Activated T-cell treated with anti-CD3 and anti-CD28 coated beads, Interleukin-2, amount 50 U/mL, for 72 hours (primary cell): ENCODE measurements at places on chromosomes 7 and 10. TPM values are rescaled to one million over a fixed set of nuclear protein-coding genes. Genes with fewer than 3 reads are reported as not detected.

DNA sequence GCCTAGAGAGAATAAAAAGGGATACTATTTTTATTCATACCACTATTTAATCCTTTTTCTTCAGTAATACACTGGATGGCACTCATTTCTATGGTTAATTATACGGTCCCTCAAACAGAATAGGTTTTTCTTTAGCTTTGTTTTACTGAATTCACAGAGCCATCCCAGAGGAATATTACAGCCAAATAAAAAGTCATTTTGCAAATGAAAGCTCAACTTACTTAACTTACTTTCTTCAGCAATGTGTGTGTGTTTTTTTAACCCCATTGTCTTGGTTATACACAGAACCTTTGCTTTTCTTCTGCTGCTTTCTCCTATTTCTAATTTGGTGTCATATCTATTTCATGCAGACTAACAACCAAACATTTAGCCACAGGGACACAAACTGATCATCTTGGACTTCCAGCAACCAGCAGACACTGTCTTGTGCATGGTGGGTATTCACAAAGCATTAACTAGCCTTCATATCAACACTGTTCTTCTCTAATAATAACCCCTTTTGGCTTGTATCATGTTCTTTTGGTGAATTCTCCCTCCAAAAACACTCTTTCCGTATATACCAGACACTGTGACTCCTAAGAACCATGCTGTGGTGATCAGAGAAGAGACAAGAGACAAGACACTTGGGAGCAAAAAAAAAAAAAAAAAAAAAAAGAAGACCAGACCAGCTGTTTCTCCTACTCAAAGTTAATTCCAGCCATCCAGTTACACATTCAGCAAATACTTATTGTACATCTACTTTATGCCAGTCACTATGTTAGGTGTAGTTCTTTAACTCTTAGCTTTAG lies 40.4 kb downstream of the PIP4K2A start:
- H3K27me3 ChIP-seq = no peaks in the 10 kb centered on the region
- H3K4me1 ChIP-seq = peaks cover 94% of the 10 kb centered on the region
- no peak overlapping the region for H3K4me3 ChIP-seq
- DNase-seq = no peak
- no peaks in the 10 kb centered on the region for H3K36me3 ChIP-seq

- DNase-seq = no peak
- H3K36me3 ChIP-seq = peaks cover 1% of the 10 kb centered on the region
- H3K4me3 ChIP-seq = no peak overlapping the region
- peaks cover 6% of the 10 kb centered on the region for H3K4me1 ChIP-seq
- no peak overlapping the region for H3K27ac ChIP-seq
- H3K27me3 ChIP-seq = no peaks in the 10 kb centered on the region
Observed at GRCh38 chr10:76172020-76172419, 740.6 kb downstream of the LRMDA start.

- peaks cover 12% of the 10 kb centered on the region for H3K4me1 ChIP-seq
- peaks cover 4% of the 10 kb centered on the region for H3K27me3 ChIP-seq
- DNase-seq = no peak
Observed at GRCh38 chr10:46288601-46289206, 1.9 kb downstream of the ANTXRL start.

- no peak overlapping the region for H3K4me3 ChIP-seq
- no peaks in the 10 kb centered on the region for H3K4me1 ChIP-seq
- H3K36me3 ChIP-seq = no peaks in the 10 kb centered on the region
- peaks cover 47% of the 10 kb centered on the region for H3K27me3 ChIP-seq
Observed at GRCh38 chr10:58152673-58153263, 114.9 kb downstream of the IPMK start.

DNA sequence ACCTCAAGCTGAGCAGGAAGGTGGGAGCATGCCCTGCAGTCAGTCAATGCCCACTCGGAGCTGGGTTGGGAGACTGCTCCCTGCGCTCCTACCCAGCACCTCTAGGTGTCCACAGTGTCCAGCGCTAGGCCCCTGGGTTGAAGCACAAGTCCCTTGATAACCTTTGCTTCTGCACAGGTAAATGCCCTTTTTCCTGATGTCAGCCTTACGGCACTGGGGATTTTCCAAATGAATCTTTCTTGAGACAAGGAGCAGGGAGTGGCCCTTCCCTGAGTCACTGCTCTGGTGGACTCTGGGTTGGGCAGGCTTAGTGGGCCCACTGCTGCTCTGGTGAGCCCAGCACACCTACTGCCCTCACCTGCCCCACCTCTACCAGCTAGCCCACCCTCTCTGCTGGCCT lies 61.9 kb upstream of the OPN4 start:
- no peaks in the 10 kb centered on the region for H3K36me3 ChIP-seq
- H3K4me1 ChIP-seq = no peaks in the 10 kb centered on the region
- no peak overlapping the region for H3K4me3 ChIP-seq
- no peaks in the 10 kb centered on the region for H3K27me3 ChIP-seq

The CXCL12 gene
- total RNA-seq = not detected

The FUOM gene
- total RNA-seq = 14.9 TPM

The CYP2C8 gene
- 0.36 TPM for total RNA-seq

The EPO gene
- total RNA-seq = 0.19 TPM
